ENCODE measurements at places on chromosomes 1 and 21.

DNA sequence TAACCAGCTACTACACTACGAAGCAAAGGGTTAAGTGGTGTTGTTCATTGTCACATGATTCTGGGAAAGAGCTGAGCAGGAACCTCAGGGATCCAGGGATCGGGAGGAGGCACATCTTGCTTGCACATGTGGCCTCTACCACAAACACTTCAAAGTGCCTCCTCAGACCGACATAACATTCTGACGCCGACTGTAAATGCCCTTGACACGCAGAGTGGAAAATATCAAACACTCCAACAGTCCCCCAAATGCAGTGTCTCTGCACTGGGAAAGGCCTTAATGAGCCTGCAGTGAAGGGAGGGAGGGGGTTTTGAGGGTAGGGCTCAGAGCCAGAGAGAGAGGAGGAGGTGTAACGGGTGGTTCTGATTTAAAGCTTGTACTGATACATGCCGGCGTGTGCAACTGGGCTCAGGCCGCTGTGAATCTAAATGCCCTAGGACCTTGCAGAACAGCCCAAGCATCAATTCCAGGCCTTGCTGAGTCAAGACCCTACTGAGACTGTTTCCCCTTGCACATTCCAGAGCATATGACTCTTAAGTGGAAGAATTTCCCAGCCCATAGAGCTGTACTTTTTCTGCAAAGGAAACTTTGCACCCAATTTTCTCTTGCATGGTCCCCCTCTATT is 163.7 kb downstream of the NTMT2 start:
- no peak for DNase-seq

- DNase-seq, result no peak
Measured at GRCh38 chr1:42734201-42735035, 5.6 kb downstream of the CLDN19 start.

DNA sequence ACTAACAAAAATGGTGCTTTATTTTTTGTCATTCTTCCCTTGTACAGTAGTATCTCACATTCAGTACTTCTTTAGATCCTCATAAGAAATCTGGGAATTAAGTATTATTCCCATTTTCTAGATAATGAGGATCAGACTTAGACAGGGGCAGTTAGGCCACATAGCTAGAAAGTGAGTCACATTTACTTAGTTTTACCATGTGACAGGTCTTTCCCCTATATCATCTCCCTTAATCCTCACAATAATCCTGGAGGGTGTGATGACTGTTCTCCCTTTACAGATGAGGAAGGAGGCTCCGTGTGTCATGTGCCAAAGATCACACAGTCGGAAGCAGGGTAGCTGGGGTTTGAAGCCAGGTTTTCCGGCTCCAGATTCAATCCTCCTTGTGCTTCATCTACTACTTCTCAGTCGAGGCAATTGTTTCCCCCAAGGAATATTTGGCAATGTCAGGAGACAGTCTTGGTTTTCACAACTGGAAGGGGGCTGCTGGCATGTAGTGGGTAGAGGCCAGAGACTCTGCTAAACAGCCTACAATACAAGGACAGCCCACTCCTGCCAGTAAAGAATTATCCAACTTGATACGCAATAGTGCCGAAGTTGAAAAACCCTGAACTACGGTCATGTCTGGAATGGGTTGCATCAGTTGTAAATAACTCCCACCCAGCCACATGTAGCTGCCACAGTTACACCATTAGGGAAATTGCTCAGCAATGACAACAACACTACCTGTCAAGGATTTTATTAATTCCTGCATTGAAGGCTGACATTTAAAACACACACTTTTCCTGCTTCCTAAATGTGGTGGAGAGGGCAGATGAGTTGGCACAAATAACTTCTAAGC is 54.5 kb downstream of the C8B start:
- no peak for DNase-seq

DNA sequence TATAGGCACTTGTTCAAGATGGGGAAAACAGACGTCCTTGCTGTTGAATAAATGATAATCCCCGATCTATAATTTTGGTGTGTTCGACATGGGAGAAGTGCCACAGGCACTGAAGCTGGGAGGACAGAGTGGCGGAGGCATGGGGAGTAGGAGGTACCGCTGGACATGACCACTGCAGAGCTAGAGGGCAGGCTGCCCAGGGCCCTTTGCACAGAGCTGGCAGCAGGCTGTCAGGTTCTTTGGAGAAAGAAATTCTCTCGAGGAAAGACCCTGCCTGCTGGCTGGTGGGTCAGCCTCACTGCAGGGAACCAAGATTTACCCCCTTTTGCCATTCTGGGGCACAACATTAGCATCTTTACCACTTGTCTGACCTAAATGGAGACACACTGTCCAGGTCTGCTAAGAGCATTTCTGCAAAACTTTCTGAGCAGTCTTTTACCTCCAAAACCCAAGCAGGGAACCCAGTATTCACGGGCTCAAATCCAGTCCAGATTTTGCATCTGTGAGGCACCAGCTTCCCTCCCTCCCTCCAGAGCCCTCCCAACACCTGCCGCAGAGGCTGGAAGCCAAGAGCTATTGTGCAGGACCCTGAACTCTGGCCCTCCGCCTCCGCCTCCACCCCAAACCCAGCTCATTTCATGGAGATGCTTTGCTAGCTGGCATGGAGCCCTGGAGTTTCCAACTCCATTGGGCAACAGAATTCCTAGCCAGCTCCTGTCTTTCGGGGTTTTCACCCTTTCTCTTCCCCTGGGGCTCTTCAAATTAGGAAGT is 142.3 kb downstream of the PLXNA2 start:
- DNase-seq, result no peak

DNA sequence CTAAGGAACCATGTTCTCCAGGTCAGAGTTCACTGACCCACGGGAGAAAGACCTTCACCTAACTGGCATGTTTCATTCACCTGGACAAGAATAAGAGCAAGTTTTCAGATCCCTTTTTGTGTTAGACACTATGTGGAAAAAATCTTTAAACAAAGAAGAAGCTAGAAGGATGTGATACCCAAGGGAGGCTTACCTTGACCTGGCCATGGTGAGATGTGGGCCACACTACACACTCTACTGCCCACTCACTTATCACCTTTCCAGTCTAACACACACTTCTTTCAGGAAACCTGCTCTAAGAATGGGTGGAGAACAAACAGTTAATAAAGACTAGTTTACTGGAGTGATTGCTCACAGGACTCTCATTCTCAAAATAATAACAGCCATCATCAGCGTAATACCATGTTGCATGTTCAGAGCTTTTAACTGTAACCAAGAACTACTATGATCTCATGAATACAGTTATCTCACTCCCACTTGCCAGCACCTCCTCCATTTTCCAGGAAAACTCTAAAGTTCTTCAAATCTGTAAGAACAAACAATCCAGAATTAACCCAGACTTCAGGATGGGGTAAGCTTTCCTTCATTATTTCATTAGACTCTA is 1.4 kb downstream of the RGS8 start:
- DNase-seq, result no peak

Data from frontal cortex (tissue), 4 donors.